ENCODE measurements at places on chromosomes 5 and 9.
A peak's percentile ranks its signal among the peaks of the same experiment; 100 is the strongest.

DNA sequence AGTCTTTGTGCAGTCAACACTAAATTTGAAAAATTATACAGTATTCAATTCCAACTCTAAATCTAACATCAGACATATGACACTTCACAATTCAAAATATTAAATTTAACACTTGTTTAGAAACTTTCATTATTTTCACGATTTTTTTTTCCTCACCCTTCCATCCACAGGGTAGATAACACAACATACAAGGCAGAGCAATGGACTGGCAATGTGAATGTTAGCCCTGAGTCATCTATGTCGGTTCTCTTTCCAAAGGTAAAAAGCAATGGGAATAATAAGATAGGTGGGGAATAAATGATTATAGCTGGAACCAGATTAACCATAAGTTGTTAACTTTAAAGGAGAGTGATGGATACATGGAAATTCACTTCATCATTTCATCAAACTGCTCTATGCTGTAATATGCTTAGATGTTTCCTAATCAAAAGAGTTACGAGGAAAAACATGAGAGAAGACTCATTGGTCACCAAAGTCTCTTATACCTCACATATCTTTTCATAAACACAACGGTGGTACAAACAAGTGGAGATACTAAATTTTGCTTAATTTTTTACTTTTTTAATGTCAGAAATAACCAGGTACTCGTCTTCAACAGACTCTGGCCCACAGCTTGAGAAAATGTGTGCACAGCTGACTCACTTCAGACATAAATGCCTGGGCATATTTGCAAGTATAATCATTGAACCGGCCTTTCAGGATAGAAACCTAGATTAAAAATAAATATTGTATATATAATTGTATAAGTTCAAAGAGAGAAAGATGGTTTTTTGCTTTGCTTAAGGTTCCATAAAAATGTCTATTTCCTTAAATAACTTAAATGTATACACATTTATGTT lies 23.0 kb downstream of the RFX3 start:
- H3K4me1 ChIP-seq, result peaks cover 44% of the 10 kb centered on the region
- no peak for DNase-seq
- H3K36me3 ChIP-seq, result peaks cover 18% of the 10 kb centered on the region
- H3K27me3 ChIP-seq, result no peaks in the 10 kb centered on the region
- peak overlapping the region; percentile 34 for H3K27ac ChIP-seq

DNA sequence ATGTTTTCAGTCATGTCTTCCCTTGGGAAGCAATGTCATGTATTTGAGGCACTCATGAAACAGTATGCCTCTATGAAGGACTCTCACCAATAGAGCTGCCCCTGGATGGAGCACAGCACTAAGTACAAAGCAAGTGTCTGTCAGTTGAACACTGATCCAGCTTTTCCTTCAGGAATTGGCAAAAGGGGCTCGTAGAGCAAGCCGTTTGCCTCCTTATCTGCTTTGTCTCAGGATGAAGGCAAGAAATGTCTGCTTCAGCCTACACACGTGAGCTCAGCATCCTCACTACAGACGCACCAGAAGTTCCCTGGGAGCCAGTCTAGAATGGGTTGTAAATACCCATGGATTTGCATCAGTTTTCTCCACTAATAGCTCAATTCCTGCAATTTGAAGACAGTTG lies 743.0 kb upstream of the DMAC1 start:
- H3K27me3 ChIP-seq, result peaks cover 1% of the 10 kb centered on the region
- H3K4me1 ChIP-seq, result no peaks in the 10 kb centered on the region

DNA sequence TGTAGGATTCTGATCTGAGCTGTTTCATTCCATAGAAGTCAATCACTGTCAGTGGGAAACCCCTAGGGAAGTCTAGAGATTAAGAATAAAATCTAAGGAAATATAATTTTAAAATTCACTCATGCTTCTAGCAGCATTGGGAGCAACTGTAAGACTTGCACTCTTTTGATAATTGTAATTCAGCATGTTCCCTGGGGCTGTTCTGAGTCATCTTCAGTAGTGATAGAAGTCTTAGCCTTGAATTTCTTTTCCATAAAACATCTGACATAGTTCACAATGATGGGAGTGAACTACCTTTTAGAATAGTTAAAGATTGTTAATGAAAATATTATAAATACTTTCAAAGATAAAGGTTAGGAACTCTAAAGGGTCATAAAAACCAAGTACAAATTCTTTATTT lies 935.8 kb downstream of the DTWD2 start:
- no peak for DNase-seq
- H3K36me3 ChIP-seq, result no peaks in the 10 kb centered on the region
- no peaks in the 10 kb centered on the region for H3K27me3 ChIP-seq
- H3K4me3 ChIP-seq, result no peak overlapping the region

GRCh38 chr5:65086234-65086890 lies 317.6 kb downstream of the CWC27 start:
- no peak overlapping the region for H3K27ac ChIP-seq
- DNase-seq, result no peak
- H3K27me3 ChIP-seq, result no peaks in the 10 kb centered on the region
- H3K4me3 ChIP-seq, result no peak overlapping the region

DNA sequence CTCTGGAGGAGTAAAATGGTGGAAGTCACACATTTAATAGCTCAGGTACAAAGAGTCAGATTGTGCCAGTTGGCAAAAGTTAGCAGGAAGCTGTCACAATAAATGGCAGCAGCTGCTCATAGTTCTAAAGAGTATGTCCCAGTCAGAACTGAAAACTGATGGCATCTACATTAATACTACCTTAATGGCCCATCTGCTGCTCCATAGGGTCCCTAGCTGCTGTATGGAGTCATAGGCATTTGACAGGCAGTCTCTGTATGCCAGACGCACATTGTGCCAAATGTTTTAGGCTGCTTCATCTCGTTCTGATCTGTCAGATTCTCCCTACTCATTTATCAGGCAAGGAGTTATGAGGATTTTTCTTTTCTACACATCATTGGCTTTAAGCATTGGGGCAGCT lies 515.8 kb upstream of the ARRDC3 start:
- H3K4me3 ChIP-seq, result no peak overlapping the region
- H3K27ac ChIP-seq, result no peak overlapping the region
- no peaks in the 10 kb centered on the region for H3K4me1 ChIP-seq
- no peaks in the 10 kb centered on the region for H3K27me3 ChIP-seq
- no peaks in the 10 kb centered on the region for H3K36me3 ChIP-seq
- DNase-seq, result no peak

GRCh38 chr5:106258591-106259125 lies 1412.1 kb downstream of the EFNA5 start:
- no peaks in the 10 kb centered on the region for H3K27me3 ChIP-seq
- H3K4me3 ChIP-seq, result no peak overlapping the region
- DNase-seq, result no peak
- no peaks in the 10 kb centered on the region for H3K36me3 ChIP-seq

GRCh38 chr5:58133631-58134296 lies 326.1 kb downstream of the PLK2 start:
- no peak overlapping the region for H3K4me3 ChIP-seq
- H3K4me1 ChIP-seq, result no peaks in the 10 kb centered on the region
- no peak overlapping the region for H3K27ac ChIP-seq
- no peaks in the 10 kb centered on the region for H3K27me3 ChIP-seq

GRCh38 chr9:70954596-70955143 lies 166.8 kb downstream of the TRPM3 start:
- no peaks in the 10 kb centered on the region for H3K27me3 ChIP-seq
- no peak overlapping the region for H3K4me3 ChIP-seq
- H3K27ac ChIP-seq, result no peak overlapping the region
- no peak for DNase-seq

GRCh38 chr9:75010570-75010969 lies 17.5 kb downstream of the CARNMT1 start:
- H3K4me3 ChIP-seq, result no peak overlapping the region
- H3K27me3 ChIP-seq, result no peaks in the 10 kb centered on the region
- no peak overlapping the region for H3K27ac ChIP-seq
- peaks cover 33% of the 10 kb centered on the region for H3K36me3 ChIP-seq
- DNase-seq, result no peak

DNA sequence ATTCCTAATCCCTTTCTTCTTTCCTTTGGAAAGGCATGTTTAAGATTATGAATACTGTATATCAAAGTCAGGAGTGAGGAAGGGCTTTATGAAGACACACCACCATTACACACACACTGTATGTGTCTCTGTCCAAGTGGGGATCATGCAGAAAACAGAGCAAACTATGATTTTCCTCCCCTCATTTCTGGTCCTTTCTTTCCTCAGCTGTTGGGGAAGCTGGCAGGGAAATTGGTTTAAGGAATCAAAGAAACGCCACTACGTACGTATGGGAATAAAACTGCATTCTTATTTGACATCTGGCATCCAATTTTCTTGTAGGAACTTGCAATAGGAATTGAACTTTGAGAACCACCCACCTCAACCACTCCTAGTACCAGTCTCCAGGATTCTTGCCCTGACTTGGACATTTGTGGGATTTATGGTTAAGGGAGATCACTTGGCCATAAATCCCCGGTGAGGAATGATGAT lies 125.8 kb downstream of the PDE4D start:
- H3K27me3 ChIP-seq, result peaks cover 36% of the 10 kb centered on the region
- peaks cover 5% of the 10 kb centered on the region for H3K4me1 ChIP-seq
- no peak overlapping the region for H3K4me3 ChIP-seq
- no peaks in the 10 kb centered on the region for H3K36me3 ChIP-seq
- H3K27ac ChIP-seq, result no peak overlapping the region
- DNase-seq, result no peak

DNA sequence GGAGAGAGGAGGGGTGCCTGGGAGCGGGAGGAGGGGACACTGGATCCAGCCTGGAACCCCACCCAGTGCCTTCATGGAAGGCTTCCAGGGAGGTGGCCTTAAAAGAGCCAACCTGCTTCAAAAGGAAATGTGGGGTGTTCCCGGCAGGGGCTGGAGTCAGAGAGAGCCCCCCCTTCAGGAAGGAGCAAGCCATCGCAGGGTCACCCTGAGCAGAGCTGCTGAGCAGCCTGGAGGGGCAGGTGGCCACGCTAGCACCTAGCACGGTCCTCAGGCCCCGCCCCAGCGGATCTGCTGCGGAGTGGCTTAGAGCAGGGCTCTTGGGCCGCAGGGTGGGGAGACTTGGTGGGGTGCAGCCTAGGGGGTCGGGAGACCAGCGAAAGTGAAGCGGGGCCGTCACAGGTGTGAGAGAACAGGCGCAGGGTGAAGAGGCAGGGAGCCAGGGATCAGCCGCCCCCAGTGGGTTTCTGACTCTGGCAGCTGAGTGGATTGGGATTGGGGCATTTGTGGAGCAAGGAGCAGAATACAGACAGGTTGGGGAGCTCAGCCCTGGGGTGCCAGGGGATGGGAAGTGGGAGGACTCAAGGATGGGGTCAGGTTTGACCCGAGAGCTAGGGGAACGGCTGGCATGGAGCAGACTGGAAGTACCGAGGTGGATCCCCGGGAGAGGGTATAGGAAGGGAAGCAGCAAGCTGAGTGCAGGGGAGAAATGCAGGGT lies 1.5 kb downstream of the LCN2 start:
- H3K36me3 ChIP-seq, result no peaks in the 10 kb centered on the region
- peak; percentile 25 for DNase-seq
- no peak overlapping the region for H3K4me3 ChIP-seq
- H3K4me1 ChIP-seq, result no peaks in the 10 kb centered on the region

DNA sequence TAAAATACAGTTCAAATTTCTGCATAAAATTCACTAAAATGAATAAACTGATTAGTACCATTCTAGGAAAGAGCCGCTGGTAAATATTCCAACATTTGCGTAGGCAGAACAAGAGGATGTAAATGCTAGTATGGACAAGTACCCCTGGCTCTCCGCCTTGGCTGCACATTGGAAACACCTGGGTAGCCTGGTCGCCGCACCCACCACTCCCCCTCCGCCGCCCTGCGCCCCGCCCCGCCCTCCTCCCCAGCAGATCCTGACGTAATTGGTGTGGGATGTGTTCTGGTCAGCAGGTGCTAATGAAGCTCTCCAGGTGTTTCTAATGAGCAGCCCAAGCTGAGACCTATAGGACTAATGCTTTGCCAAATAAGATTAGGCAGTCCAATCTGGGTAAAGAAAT lies 225.7 kb downstream of the FRMD3 start:
- no peaks in the 10 kb centered on the region for H3K4me1 ChIP-seq
- H3K4me3 ChIP-seq, result no peak overlapping the region
- H3K36me3 ChIP-seq, result no peaks in the 10 kb centered on the region
- no peaks in the 10 kb centered on the region for H3K27me3 ChIP-seq

DNA sequence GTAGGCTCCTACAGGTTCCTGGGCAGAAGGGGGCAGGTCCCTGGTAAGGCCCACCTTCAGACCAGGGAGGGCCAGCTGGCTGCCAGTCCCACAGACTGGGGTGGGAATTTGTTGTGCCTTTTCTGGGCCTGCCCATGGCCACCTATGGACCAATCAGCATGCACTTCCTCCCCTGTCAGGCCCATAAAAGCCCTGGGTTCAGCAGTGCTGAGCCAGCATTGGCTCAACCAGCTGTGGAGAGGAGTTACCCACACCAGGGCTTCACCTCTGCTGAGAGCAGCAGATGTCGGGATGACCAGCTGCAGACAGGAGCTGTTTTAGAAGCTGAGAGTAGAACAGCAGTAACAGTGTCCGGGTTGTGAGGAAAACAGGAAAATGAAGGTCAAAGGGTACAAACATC lies 373.4 kb upstream of the ACO1 start:
- H3K27me3 ChIP-seq, result no peaks in the 10 kb centered on the region
- no peak overlapping the region for H3K27ac ChIP-seq
- H3K4me1 ChIP-seq, result no peaks in the 10 kb centered on the region
- no peak for DNase-seq
- no peak overlapping the region for H3K4me3 ChIP-seq
- no peaks in the 10 kb centered on the region for H3K36me3 ChIP-seq

- no peaks in the 10 kb centered on the region for H3K27me3 ChIP-seq
- DNase-seq, result no peak
- H3K4me3 ChIP-seq, result no peak overlapping the region
- H3K27ac ChIP-seq, result no peak overlapping the region
- H3K36me3 ChIP-seq, result peaks cover 12% of the 10 kb centered on the region
These were observed 20.3 kb upstream of the TERT start for GRCh38 chr5:1315018-1315708.

GRCh38 chr9:34380511-34381315 lies 4.0 kb upstream of the MYORG start:
- H3K27me3 ChIP-seq, result no peaks in the 10 kb centered on the region
- peak overlapping the region; percentile 77 for H3K4me3 ChIP-seq
- H3K27ac ChIP-seq, result peak overlapping the region; percentile 20
- DNase-seq, result peak; percentile 82
- no peaks in the 10 kb centered on the region for H3K36me3 ChIP-seq

DNA sequence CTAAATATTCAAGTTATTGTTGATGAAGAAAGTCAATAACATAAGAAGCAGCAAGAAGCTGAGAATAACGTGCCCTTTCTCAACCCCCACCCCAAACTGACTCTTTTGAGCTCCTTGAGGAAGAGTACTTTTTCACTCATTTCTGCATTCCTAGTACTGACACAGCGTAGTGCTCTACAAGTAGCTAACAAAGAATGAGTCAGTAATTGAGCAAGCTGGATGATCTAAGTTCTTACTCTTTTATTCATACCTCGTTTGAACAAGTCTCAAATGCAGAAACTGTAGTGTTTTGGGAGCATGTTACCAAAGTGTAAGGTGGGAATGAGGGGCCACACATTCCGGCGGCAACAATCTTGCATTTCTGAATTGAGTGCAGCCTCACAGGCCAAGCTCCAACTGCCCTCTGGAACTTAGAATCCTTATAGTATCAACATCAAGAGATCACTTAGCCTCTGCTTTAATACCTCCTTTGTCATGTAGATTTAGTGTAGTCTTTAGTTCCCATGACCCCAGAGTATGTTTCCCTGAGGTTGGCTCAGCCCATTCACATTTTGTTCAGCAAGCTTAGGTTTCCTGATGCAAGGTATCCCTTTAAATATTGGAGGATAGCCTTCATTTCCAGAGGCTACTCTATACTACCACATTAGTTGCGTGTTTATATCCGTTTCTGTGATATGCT lies 152.0 kb downstream of the PRR16 start:
- H3K4me1 ChIP-seq, result no peaks in the 10 kb centered on the region
- no peaks in the 10 kb centered on the region for H3K36me3 ChIP-seq
